ENCODE measurements at places on chromosomes 7 and 10. TPM values are rescaled to one million over a fixed set of nuclear protein-coding genes. Genes with fewer than 3 reads are reported as not detected.

Gene CALML3
- total RNA-seq = not detected

- DNase-seq = no peak
Observed at GRCh38 chr7:39582536-39582935, 16.3 kb downstream of the YAE1 start.

Gene CPN1
- total RNA-seq = not detected

- DNase-seq = no peak
Observed at GRCh38 chr7:140537750-140538482, 58.6 kb upstream of the MKRN1 start.

DNA sequence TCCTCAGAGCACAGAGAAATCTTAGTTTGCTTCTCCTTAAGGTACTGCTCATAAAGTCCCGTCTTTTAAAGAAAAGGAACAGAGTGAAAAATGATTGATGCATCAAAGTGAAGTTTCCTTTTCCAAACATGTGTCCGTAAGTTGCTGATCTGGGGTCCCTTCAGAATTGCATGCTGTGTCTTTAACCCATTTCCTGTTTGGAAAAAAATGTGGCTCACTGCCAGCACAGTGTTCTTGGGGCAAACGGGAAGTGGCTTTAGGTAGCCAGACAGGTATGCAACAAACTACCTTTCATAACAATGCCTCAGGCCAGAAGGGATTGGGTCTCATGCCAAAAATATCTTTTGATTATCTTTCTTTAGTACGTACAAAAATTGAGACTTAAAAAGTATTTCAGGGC lies 50.9 kb downstream of the TFAM start:
- DNase-seq = no peak

Gene PDK4
- total RNA-seq = 2,756 TPM

Gene DPY19L1
- total RNA-seq = 26.5 TPM

GRCh38 chr7:106563466-106564150 lies 97.3 kb downstream of the CCDC71L start:
- DNase-seq = no peak
